ENCODE measurements at places on chromosomes 6 and 20. TPM values are rescaled to one million over a fixed set of nuclear protein-coding genes. Genes with fewer than 3 reads are reported as not detected.

DNA sequence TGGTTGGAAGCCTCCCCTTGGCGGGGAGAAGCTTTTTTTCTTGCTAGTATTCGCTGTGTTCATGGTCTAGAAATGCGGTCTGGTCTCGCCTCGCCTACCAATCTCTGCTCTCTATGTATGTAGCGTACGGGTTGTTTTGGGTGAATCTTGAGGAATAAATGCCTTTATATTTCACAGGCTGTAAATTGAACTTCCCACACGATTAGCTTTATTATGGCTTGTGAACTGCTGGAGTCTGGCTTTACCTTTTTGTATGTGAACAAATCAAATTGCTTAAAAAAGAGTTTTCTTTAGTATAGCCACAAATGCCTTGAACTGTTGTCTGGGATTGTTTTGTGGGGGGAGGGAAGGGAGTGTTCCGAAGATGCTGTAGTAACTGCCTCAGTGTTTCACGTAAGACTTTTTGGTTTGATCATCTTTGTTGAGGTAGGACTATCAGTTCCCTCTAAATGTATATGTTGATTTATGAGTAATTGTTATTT, 2.2 kb downstream of the INSM1 start:
- DNase-seq, result no peak
- peaks cover 12% of the 10 kb centered on the region for H3K4me1 ChIP-seq
- no peak overlapping the region for H3K27ac ChIP-seq
- H3K4me3 ChIP-seq, result no peak overlapping the region

DNA sequence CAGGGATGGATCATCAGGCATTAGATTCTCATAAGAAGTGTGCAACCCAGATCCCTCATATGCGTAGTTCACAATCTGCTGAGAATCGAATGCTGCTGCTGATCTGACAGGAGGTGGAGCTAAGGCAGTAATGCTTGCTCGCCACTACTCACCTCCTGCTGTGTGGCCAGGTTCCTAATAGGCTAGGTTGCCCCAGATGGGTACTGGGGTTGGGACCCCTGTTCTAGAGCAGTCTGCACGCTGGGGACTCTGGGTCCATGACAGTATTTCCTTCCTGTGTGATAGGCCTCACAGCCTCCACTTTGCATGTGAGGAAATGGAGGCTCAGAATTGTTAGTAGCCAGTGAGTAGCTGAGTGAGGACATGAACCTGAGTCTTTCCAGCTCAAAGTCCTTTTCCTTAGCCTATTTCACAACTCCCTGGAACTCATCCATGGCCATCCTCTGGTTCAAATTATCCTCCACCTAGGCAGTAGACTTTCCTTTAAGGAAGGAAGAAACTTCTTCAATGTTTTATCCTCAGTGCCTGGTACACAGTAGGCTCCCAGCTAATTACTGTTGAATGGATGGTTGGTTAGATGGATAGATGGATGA, 117.2 kb downstream of the SYCP2 start:
- no peaks in the 10 kb centered on the region for H3K4me1 ChIP-seq
- H3K27ac ChIP-seq, result no peak overlapping the region
- no peaks in the 10 kb centered on the region for H3K36me3 ChIP-seq
- DNase-seq, result no peak
- H3K4me3 ChIP-seq, result no peak overlapping the region
- no peaks in the 10 kb centered on the region for H3K27me3 ChIP-seq

DNA sequence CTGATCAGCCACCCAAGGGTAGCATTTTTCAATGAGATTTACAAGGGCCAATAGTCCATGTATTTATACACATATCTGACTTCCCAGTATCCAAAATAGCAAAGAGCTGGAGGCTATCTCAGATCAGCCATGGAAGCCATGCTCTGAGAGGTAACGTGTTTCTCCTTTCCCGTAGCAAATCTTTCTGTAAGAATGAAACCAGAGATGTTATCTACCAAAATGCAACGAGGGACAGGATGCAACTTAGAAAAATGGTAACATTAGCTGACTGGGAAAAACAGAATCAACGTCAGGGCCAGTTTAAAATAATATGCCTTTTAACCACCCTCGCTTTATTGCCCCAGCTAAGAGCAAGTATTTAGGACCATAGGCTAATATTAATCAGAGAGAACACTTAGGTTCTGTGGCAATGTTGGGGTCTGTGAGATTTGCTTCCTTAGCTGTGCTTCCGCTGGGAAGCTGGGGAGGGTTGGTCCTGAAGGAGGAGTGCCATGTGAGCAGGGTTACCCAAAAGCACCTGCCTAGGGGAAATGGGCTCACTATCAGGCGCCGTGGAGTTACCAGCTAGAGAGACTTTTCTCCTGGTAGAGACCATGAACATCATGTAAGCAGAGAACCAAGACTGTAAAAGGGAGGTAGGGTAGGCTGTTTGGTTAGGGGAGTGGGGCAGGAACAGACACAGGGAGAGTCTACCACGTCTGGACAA, 1.2 kb downstream of the ZNF831 start:
- H3K4me1 ChIP-seq, result no peaks in the 10 kb centered on the region
- H3K4me3 ChIP-seq, result no peak overlapping the region
- H3K36me3 ChIP-seq, result no peaks in the 10 kb centered on the region
- no peak overlapping the region for H3K27ac ChIP-seq

GRCh38 chr6:14348389-14348788, 230.8 kb downstream of the CD83 start:
- no peak overlapping the region for H3K27ac ChIP-seq
- H3K36me3 ChIP-seq, result no peaks in the 10 kb centered on the region
- H3K4me1 ChIP-seq, result no peaks in the 10 kb centered on the region
- DNase-seq, result no peak

GRCh38 chr6:138255443-138255842, 37.2 kb upstream of the PBOV1 start:
- H3K4me1 ChIP-seq, result no peaks in the 10 kb centered on the region
- no peaks in the 10 kb centered on the region for H3K27me3 ChIP-seq
- no peak overlapping the region for H3K4me3 ChIP-seq
- H3K27ac ChIP-seq, result no peak overlapping the region

The RBBP8NL gene
- 5.0 TPM for total RNA-seq

The ARFGEF3 gene
- 2.4 TPM for total RNA-seq

DNA sequence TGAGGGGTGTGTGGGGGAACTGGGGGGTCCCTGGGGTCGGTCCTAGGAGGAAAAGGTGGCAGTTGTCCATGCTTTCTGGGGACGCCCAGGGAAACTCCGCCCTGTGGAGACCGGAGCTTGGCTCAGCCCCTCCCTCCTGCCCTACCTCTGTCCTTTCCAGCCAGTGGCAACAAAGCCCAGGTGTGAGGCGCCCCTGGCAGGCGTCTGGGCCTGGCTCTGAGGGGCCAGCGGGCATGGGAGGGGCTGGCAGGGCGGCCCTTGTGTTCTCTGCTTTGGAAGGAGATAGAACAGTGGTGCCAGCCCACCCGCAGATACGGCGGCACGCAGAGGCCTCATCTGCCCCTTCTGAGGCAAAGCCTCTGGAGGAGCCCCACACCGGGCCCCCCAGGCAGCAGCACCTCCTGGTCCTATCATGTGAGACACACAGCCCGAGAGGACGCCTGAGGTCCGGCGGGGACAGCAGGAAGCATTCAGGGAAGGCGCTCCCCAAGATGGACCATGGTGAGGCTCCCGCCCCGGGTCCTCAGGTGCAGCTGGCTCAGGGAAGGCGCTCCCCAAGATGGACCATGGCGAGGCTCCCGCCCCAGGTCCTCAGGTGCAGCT, 47.9 kb downstream of the YTHDF1 start:
- H3K36me3 ChIP-seq, result no peaks in the 10 kb centered on the region
- H3K27me3 ChIP-seq, result no peaks in the 10 kb centered on the region
- DNase-seq, result no peak
- no peak overlapping the region for H3K4me3 ChIP-seq

- H3K36me3 ChIP-seq, result no peaks in the 10 kb centered on the region
- no peak for DNase-seq
- H3K27me3 ChIP-seq, result no peaks in the 10 kb centered on the region
- H3K4me3 ChIP-seq, result no peak overlapping the region
These were observed 197.6 kb downstream of the RIMS1 start for GRCh38 chr6:72083976-72084375.

All from thyroid gland (tissue), 4 donors.